ENCODE measurements at places on chromosomes 13 and 19.
A peak's percentile ranks its signal among the peaks of the same experiment; 100 is the strongest.

GRCh38 chr13:23460309-23460708, 26.8 kb upstream of the SACS start:
- no peak for DNase-seq

DNA sequence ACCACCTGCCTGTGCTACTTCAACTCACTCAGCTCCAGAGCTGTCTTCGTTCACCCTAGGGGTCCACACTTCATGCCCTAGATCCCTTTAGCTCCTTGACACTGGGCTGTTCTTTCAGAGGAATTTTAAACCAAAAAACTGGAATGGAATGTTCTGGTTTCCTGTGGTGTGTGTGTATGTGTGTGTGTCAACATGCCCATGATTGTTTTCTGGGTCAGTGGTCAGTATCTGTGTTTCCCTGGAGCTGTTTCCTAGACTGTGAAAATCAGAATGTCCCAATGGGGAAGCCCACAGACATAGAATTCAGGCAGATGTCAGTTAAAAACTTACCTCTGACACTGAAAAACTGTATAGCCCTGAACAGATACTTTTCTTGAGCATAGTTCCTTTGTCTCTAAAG, 1.3 kb downstream of the PMIS2 start:
- DNase-seq = no peak

DNA sequence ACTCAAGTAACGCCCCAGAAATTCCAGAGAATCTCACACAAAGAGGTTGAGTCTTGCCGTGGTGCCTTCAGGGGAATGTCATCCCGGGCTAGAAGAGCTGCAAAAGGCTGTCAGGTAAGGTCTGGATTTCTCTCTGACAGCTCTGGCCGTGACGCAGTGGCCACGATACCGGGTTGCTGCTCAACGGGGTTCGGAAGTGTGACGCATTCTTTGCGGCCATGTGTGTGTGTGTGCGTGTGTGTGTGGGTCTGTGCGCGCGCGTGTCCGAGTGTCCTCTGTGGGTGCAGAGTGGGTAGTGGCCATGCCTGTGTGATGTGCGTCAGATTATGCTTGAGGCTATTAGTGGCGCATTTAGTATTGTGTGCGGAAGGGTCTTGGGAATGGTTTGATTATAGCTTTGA, 306 bp downstream of the ZNF540 start:
- DNase-seq = no peak

DNA sequence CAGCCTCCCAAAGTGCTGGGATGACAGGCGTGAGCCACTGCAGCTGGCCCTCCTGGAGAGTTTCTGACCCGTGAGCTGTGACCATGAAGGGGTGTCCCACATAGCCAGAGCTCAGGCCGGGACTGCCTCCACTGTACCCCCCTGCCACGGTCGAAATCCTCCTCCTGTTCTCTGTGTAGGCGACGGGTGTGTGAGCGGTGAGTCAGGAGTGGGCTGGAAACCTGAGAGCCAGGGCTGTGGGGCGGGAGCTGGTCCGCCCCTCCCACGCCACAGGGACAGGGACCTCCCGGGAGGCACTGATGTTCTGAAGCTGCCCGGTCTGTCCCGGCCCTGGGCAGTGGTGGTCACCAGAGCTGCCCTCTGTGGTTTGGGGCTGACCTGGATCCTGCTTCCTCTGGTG, 3.9 kb downstream of the WDR18 start:
- DNase-seq = no peak

DNA sequence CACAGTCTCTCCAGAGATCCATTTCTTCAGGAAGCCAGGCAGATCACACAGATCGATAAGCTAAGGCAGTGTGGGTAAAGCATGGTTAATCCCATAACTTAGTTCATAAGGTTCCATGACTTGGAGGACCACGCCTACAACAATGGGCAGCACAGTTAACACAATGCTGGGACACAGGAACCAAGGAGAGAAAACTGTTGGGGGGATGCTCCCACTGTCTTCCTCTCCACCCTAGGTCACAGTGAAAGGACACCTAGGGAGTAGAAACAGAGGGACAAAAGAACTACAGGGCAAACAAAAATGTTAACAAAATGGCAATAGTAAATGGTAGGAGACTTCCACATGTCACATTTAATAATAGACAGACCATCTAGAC, 20.8 kb upstream of the ZNF181 start:
- DNase-seq = no peak

GRCh38 chr19:53953383-53953782, 9.4 kb upstream of the CACNG8 start:
- DNase-seq = no peak

DNA sequence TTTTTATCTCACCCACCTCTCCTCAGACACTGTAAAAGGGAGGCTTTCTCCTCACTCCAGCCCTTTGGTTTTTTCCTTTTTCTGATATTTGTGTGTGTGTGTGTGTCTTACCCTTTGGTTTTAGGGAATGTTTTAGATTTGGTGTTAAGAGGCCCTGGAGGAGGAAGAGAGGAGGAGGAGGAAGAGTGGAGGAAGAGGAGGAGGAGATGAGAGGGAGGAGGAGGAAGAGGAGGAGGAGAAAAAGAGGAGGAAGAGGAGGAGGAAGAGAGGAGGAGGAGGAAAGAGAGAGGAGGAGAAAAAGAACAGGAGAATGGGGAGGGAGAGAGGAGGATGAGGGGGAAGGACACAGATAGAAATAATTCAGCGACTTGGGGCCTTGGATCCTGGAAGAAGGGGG, 10.5 kb downstream of the KLHL26 start:
- DNase-seq = no peak

GRCh38 chr13:75372517-75372916, 109.5 kb downstream of the TBC1D4 start:
- no peak for DNase-seq

- no peak for DNase-seq
Measured at GRCh38 chr13:88651531-88651930, 980.4 kb downstream of the SLITRK5 start.

DNA sequence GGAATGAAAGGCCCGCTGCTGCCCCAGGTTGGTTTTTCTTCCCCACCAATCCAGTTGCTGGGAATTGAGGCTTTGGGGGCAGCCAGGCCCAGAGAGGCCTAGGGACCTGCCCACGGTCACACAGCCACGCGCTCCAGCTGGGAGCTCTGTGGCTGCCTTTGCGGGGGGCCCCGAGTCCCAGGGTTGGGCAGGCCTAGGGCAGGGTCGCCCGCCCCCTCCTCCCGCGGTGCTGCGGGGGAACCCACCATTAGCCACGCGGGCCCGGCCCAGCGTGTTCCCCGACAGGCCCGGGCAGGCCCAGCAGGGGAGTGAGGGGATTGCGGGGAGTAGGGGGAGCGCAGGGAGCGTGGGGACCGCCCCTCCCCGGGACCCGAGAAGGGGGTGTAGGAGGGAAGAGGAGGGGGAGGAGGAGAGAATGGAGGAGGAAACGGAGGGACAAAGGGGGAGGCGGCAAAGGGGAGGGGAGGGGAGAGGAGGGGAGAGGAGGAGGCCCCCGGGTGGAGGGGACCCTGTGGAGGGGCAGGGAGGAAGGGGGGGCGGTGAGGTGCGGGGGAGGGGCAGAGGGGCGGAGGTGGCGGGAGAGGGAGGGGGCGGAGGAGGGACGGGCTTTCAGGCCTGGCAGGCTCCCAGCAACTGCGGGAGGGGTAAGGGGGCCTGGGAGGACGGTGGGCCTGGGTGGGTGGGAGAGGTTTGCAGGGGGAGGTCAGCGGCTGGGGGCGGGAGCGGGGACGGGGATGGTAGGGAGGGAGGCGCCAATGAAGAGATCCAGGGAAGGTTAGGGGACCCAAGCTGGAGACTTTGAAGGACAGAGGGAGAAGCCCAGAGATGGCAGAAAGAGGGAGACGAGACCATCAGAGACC, 12.9 kb upstream of the TLE2 start:
- peak; percentile 69 for DNase-seq

GRCh38 chr19:56133858-56134653, 7.0 kb upstream of the ZNF444 start:
- DNase-seq = no peak

- DNase-seq = no peak
Measured at GRCh38 chr13:62119739-62120700, 704.4 kb upstream of the PCDH20 start.

DNA sequence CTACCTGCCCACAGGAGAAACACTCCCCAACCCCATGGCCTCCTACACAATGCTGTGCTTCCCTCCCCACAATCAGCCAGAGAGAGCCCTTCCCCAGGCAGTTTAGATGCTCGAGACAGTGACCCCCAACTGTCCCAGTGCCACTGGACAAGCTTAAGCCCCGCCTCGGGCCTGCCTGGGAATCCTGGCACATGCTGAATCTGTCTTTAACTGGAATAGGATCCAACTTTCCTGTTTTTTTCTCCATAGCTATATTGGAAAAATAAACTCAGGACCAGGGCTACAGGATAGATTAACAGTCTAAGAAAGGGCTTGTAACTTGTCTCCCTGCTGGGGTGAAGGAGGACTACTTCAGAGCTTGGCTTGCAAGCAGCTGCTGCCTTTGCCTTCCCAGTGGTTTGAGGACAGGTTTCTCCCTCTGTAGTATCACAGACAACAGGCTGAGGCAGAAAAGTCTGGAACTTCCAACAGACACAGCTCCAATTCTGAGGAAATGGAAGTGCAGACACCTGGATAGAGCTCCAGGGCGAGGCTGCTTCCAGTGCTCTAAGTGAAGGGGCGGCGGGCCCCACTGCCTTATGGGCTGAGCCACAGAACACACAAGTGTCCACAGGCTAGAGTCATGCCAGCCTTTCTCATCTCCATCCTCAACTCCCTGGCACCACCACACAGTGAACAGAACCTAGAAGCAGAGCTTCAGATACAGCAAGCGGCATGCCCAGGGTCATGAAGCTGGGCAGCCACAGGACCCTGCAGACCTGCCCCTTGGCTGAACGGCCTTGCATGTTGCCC, 228.3 kb downstream of the TUBA3C start:
- no peak for DNase-seq

GRCh38 chr19:50817941-50818858, 5.4 kb downstream of the KLK1 start:
- no peak for DNase-seq

GRCh38 chr19:2425622-2426581, 1.5 kb downstream of the TIMM13 start:
- DNase-seq = no peak
